ENCODE measurements at places on chromosomes 6 and 20.
A peak's percentile ranks its signal among the peaks of the same experiment; 100 is the strongest.

GRCh38 chr6:27168586-27169443, 78.7 kb upstream of the PRSS16 start:
- DNase-seq: peak; percentile 21

- DNase-seq: no peak
These were observed 19.4 kb upstream of the RCAN2 start for GRCh38 chr6:46510651-46511050.

GRCh38 chr6:42431356-42431755, 20.4 kb downstream of the TRERF1 start:
- no peak for DNase-seq

DNA sequence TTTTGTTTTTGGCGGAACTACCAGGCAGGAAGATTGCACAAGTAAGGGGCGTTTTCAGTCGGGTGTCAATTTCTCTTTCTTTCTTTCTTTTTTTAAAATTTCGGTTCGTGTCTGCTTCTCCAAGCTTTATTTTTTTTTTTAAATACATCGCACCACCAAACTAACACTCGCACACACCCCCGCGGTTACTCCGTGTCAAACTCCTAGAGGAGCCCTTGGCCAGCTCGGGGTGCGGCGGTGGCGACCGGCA, 338 bp downstream of the UTRN start:
- DNase-seq: no peak

- DNase-seq: no peak
These were observed 3.0 kb downstream of the ADGRF4 start for GRCh38 chr6:47701363-47701762.

DNA sequence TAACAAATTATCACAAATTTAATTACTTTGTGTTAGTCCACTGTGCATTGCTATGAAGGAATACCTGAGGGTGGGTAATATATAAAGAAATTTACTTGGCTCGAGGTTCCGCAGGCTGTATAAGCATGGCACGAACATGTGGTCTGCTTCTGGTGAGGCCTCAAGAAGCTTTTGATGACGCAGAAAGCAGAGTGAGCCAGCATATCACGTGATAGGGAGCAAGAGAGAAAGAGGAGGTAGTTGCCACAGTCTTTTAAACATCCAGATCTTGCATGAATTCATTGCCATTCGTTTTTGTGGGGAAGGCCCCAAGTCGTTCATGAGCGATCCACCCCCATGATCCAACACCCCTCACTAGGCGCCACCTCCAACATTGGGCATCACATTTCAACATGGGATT, 733.7 kb downstream of the GRIK2 start:
- DNase-seq: no peak

- peak; percentile 96 for DNase-seq
These were observed 394.3 kb downstream of the MAFB start for GRCh38 chr20:40294747-40295146.

- no peak for DNase-seq
These were observed 13.6 kb downstream of the POU3F2 start for GRCh38 chr6:98847779-98848538.

- no peak for DNase-seq
These were observed 96.4 kb downstream of the TBC1D32 start for GRCh38 chr6:121237859-121238258.

- DNase-seq: peak; percentile 6
These were observed 30.8 kb downstream of the PDE10A start for GRCh38 chr6:165632194-165632593.

- no peak for DNase-seq
These were observed 141.9 kb upstream of the SASH1 start for GRCh38 chr6:148200781-148201180.

DNA sequence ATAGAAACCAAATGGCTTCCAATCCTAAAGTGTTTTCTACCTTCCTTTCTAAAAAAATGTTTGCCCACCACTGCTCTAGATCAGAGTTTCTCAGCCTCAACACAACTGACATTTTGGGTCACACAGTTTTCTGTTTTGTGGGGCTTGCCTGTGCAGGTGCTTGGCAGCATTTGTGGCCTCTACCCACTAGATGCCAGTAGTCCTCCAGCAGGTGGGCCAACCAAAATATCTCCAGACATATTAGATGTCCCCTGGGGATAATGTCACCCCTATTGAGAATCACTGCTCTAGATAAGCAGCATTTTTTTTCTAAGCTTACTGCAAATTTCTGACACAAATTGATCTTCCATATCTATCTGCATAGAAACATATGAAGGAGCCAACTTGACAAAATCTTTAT, 26.3 kb upstream of the EPM2A start:
- no peak for DNase-seq

DNA sequence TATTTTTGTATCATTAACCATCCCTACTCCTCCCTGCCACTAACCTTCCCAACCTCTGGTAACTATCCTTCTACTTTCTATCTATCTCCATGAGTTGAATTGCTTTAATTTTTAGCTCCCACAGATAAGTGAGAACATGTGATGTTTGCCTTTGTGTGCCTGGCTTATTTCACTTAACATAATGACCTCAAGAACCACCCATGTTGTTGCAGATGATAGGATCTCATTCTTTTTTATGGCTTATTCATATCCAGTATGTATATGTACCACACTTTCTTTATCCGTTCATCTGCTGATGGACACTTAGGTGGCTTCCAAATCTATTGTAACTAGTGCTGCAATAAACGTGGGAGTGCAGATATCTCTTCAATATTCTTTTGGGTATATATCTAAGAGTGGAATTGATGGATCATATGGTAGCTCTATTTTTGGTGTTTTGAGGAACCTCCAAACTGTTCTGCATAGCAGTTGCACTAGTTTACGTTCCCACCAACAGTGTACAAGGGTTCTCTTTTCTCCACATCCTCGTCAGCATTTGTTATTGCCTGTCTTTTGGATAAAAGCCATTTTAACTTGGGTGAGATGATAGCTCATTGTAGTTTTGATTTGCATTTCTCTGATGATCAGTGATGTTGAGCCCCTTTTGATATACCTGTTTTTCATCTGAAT, 201.4 kb downstream of the ARHGAP18 start:
- no peak for DNase-seq

- DNase-seq: no peak
These were observed 2.0 kb downstream of the MMP9 start for GRCh38 chr20:46010491-46011391.

GRCh38 chr6:473768-474452, 82.4 kb downstream of the IRF4 start:
- DNase-seq: no peak

GRCh38 chr6:117469356-117469755, 13.1 kb upstream of the DCBLD1 start:
- no peak for DNase-seq

DNA sequence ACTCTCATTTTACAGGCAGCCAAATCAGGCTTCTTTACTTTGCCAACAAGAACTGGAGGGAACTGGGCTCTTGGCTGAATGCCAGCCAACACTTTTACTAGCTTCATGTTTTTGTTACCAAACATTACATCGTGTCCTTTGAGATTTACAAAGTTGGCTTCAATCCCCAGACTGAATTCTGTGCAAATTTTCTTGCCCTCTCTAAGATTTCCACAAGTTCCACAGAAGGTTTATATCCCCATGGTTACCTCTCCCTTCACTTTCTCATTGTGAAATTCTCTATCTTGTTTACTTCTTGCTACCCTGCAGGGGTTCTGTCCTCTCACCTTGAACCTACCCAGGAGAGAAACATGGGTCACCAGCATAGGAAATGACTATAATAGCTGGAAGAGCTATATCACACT, 37.6 kb upstream of the PLCB1 start:
- peak; percentile 87 for DNase-seq

- no peak for DNase-seq
These were observed 63.8 kb downstream of the MBOAT1 start for GRCh38 chr6:20148433-20148832.

GRCh38 chr6:37174515-37175331, 4.8 kb downstream of the PIM1 start:
- DNase-seq: no peak

DNA sequence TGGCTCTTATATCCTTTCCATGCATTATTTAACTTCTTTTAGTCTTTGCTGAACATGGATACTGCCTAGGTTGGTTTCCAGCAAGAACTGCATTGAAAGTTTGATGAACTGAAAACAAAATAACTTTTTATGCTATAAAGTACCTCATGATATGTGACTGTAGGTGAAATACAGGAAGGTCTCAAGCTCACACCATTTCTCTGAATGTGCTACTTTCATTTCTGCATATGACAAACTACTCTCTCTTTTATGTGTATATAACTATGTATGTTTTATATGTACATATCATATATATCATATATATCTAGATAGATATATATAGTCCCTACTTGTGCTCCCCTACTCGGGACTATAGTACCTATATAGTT, 65.9 kb downstream of the AIG1 start:
- no peak for DNase-seq

GRCh38 chr20:37144856-37145404, 34.2 kb upstream of the RPN2 start:
- no peak for DNase-seq

DNA sequence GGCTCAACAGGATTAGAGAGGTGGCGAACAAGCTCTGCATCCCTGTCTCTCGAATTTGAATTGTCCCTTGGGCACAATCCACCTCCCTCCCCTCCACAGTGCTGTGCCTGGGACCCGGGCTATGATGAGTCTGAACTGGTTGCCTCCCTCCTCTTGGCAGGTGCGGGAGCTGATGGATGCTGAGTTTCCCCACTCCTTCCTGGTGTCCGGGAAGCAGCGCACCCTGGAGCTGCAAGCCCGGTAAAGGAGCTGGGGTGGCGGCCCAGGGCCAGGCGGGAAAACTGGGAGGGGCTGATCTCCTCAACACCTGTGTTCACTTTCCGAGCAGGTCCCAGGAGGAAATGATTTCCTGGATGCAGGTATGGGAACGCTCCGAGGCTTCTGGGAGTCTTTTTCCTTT, 14.9 kb downstream of the FGD2 start:
- no peak for DNase-seq

- DNase-seq: no peak
These were observed 7.2 kb upstream of the MDGA1 start for GRCh38 chr6:37704923-37705238.

DNA sequence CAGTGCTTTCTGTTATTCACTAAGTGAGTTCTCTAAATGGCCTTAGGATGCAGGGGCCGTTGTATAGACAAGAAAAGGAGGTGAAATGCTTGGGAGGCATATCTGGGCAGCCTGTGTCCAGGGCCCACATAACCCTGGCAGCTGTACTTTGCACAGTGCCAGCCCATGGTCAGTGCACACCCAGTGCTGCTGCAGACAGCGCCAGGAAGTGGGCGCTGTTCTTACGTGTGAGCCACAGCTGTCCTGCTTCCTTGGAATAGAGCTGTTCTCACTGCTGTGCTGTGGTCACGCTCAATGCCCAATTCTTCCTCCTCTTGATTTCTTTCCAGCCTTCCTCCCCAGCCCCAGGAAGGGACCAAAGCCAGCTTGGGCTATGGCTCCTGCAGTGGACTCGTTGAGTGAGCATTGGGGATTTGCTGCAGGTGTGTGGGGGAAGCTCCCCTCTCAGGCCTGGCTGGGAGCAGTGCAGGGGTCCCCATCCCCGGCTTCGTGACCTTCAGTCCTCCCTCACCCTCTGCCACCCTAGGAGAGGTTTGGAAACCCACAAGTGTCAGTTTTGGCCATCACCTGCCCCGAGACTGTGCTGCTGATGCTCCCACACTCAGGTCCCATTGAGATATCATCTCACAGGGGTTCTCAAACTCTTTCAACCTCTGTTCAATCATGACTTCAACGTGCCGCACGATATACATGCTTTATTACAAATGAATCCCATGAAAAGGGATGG, 246.8 kb upstream of the EXOC2 start:
- no peak for DNase-seq

- DNase-seq: peak; percentile 61
These were observed 858 bp downstream of the RWDD1 start for GRCh38 chr6:116572162-116572561.

DNA sequence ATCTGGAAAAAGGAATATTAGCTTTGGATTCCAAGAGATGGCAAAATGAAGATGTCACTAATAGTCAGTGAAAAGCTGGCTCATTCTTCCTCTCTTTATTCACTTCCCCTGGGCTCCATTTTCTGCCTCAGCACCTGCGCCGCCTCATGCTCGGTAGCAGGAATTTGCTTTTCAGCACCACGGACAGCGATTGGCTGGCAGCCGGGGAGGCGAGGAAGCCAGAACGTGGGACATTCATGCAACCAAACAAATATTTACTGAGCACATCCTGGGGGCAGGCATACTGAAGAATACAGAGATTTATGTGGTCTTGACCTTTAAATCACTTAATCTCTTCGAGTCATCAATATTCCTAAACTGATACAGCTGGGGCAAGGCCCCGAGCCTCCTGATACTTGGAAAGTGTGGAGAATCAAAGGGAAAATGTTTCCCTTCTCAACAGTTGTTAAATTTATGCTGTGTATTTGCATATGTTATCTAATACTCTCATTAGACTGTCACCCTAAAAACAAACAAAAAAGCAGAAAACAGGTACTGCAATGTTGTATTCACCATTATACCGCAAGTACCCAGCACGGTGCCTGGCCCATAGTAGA, 12.1 kb upstream of the PDYN start:
- DNase-seq: peak; percentile 46

Data from endothelial cell of umbilical vein (primary cell).